Mammary epithelial cell (primary cell): ENCODE measurements at places on chromosomes 5 and 9. TPM values are rescaled to one million over a fixed set of nuclear protein-coding genes. Genes with fewer than 3 reads are reported as not detected.

The ADAMTS16 gene
- total RNA-seq, result not detected in 2 replicates

The FBXW5 gene
- 107 TPM for total RNA-seq

The OR13C5 gene
- total RNA-seq, result 0.17 TPM

The F2RL1 gene
- total RNA-seq, result 55.2 and 57.2 TPM in 2 replicates

The SLC6A18 gene
- not detected for total RNA-seq

The PSAT1 gene
- total RNA-seq, result 369 TPM

The ARHGEF37 gene
- total RNA-seq, result 35.2 TPM

The CNTLN gene
- total RNA-seq, result 4.2 and 6.3 TPM in 2 replicates

The GNA14 gene
- not detected in 2 replicates for total RNA-seq

The SNCAIP gene
- under 0.01 TPM for total RNA-seq

- peak; percentile 31 for DNase-seq
Observed at GRCh38 chr9:27967210-27967609, 393.9 kb upstream of the C9orf72 start.

DNA sequence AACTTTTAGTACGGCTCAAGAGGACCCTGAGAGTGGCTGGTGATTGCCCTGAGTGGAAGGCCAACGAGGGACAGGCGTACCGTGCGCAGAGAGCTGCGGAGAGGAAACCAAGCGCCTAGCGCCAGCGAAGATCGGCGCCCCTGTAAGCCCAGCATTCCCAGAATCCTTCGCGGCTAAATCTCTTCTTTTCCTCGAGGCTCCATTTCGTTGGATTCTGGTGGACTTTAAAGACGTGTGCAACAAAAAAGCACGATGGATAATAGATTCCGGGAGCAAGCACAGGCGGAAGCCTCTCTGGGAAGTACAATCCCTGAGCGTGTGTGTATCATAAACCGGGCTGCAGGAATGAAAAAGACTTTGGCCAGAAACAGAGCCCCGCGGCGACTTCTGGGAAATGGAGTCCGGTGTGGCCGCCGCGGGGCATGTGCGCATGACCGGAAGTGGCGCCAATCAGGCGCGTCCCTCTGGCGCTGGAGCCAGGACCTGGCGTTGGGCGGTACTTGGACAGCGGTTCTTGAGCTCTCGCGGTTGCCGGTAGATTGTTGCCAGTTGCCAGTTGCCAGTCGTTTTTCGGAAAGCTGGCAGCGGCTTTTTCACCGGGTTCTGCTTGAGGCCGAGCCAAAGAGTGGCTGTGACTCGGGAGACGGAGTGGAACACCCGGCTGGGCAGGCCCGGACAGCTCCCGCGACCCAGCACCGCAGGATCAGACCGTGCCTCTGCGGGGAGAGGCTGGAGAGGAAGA lies at the start of gene ZNF79:
ZNF79 (plus strand) TSS at position 449 of the 742 bp plus-strand sequence. CDS start 406 bp downstream, outside the sequence.
- DNase-seq, result peak; percentile 90

- no peak for DNase-seq
Observed at GRCh38 chr5:78500871-78501270, 140.5 kb downstream of the SCAMP1 start.

GRCh38 chr5:61270510-61271165 lies 61.4 kb upstream of the ZSWIM6 start:
- DNase-seq, result peak; percentile 51

DNA sequence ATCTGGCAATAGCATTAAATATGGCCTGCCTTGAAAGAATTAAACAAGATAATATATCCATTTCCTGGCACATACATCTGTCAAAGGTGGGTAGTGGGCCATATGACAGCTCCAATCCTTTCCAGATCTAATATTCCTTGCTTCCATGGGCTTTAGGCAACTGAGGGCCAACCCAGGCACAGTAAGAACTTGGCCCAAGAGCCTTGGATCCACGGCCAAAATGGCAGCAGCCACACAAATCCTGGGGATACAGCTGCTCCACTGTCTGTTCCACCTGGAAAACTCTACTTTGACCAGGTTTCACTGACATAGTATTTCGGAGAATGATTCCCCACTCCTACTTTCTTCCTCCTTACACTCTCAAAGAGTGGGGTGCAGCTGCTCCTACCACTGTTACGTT lies 13.3 kb downstream of the HAVCR1 start:
- no peak for DNase-seq

DNA sequence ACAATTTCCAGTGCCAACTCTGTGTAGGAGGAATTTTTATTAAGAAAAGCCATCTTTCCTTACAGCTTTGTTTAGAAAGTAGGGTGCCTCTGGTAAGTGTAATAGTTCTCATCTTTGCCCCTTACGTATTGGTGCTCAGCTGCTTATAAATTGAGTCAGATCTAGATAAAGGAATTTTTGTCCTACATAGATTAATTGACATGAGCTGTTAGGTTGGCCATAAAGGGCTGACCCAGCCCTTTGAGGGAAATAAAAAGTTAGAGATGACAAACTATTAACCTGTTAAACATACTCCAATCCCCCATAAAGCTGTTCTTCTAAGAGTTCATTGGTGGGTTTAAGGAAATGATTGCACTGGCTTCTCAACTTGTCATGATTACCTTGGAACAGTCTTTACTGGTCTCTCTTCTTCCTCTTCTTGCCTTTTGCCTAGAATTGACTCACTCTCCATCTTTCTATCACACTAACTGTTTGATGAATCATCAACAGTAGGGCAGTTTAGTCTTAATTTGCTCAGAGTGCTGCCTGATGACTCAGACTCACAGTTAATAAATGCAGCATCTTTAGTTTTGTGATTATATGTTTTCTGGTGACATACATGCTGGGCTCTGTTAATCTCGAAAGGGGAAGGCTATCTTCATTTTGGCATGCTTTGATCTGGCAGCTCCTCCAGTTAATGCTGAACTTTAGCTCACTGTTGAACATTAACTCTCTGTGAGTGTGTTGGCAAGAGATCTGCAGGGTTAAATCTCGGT lies 51.7 kb downstream of the ARHGAP26 start:
- peak; percentile 90 for DNase-seq

DNA sequence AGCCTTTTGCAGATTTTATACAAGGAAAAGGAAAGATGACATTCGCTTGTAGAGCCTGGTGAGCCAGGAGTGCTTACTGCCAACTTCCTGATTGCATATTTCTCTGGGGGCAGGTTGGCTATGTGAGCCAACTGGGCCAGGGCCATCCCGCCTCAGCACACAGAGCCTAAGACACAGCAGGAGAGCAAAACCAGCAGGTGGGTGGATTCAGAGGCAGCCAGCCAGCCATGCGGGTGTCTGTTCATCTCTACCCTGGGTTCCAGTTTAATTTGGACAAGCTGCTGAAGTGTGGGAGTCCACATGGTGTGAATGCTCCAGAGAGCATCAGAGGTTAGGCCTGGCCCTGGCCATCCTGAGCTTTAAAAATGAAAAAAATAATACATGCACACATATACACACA lies 291.4 kb downstream of the ARHGEF28 start:
- DNase-seq, result no peak

DNA sequence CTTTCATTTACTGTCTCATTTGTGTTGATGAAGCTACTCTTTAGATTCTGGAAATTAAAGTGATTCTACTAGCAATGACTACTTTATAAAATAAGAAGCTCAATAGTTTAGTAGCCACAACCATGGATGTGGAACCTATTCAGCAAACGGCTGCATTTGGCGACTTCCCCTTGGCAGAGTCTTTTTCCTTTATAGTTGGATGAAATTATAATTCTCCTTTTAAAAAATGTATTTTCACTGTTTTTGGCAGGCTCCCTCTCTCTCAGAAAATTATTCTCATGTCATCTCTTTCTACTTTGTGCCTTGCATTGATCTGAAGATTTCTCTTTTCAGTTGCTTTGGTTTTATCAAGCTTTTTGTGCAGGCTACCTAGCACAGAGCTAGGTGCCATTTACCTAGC lies 50.6 kb upstream of the KCNN2 start:
- no peak for DNase-seq

DNA sequence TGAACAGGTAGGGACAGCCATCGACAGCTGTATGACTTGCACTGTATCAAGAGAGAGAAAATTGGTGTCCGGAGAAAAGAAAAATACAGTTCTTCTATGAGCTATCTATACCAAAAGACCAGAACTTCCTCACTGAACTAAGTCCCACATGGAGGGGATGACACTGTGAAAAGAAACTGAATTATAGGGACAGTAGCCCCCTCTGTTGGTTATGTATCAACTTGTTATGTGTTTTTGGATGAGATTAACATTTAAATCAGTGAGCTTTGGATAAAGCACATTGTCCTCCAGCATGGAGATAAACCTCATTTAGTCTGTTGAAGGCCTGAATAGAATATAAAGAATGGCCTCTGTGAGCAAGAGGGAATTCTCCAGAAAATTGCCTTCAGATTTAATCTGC lies 176.6 kb upstream of the SH3GL2 start:
- no peak for DNase-seq

DNA sequence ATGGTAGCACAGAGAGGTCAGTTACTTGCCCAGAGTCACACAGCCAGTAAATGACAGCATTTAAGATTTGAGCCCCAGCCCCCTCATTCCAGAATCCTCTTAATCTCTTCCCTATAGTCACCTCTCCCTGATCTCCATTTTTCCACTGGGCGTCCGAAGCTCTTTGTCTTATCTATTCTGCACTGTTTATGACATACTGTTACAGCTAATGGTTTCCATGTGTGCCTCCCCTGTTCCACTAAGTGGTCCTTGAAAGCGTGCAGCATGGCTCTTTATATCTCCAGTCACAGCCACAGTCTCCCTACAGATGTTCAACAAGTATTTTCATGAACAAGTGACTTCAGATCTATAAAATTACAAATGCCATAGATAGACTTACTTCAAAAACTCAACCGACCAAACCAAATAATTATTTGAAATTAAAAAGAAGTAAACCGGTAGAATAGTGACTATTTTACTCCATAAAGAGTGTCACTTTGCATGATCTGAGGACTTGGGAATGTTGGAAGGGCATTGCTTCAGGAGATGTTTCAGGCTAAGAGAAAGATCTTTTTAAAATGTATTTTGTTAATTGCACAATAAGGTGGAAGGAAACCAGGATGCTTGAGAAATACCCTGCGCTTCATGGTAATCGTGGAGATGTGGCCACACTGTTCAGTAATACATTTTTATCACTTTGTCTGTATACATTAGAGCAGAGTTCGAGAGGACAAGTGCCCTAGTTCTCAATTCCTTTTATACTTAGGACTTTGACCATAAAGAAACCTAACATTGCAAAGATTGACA lies 237.2 kb downstream of the FBXL7 start:
- no peak for DNase-seq

- no peak for DNase-seq
Observed at GRCh38 chr5:178388386-178389025, 155.9 kb upstream of the PHYKPL start.

DNA sequence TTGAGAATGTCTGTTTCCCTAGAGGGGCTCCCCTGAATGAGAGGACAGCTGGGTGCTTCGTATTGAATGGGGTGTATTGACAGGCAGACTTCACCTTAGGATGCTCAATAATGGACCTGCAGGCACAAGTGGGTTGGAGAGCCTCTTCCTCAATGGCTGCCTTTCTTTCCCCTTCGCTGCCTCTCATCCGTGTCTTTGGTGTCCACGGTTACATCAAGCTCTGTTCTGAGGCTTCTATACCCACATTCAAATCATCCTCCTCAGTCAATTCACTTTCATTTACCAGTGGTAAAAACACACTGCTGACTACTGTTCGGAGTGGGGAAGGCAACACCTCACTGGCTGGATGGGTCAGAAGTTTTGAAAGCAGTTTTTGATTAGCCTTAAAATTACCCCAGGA lies 20.6 kb downstream of the LIX1 start:
- no peak for DNase-seq

DNA sequence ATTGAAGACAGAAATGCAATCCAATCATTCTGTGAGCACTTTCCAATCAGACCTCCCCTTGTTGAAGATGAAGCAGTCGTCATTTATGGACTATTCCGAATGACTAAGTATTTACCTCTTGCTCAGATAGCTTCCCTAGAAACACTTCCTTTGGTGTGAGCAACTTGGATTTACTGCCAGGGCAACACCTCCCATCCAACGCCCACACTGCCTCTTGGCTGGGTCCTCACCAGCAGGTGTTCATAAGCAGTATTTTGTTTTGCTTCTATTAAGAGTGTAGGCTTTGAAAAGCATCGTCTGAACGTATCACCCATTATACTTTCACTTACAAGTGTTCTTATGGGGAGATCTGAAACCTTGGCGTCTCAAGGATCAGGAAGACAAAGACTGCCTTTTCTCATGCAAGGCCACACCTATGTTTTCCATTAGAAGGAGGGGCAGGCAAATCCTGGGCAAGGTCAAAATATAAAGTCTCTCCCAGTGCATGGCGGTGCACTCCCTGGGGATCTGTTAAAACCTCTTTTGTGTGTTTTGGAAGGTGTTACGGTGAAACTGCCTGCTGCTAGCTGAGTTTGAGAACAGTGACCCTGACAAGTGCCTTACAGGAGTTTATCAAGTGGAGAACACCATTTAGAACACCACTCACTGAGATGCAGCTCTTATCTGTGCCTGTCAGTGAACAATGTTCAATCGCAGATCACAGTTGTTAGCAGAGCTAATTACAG lies 10.6 kb upstream of the MARCHF3 start:
- DNase-seq, result peak; percentile 87

- peak; percentile 59 for DNase-seq
Observed at GRCh38 chr5:173458828-173459609, 130.8 kb upstream of the STC2 start.

- peak; percentile 76 for DNase-seq
Observed at GRCh38 chr5:19886123-19886917, 101.7 kb downstream of the CDH18 start.

- DNase-seq, result no peak
Observed at GRCh38 chr5:102888483-102888882, 133.4 kb downstream of the PAM start.

- DNase-seq, result peak; percentile 38
Observed at GRCh38 chr9:27535701-27536118, 6.1 kb upstream of the MOB3B start.

- peak; percentile 46 for DNase-seq
Observed at GRCh38 chr9:113577525-113578261, 114.2 kb downstream of the RGS3 start.

- DNase-seq, result peak; percentile 45
Observed at GRCh38 chr9:119968836-119969707, 599.8 kb upstream of the BRINP1 start.

GRCh38 chr5:67299231-67299735 lies 102.7 kb upstream of the CD180 start:
- no peak for DNase-seq

GRCh38 chr9:124190761-124191160 lies 67.0 kb upstream of the NEK6 start:
- no peak for DNase-seq

DNA sequence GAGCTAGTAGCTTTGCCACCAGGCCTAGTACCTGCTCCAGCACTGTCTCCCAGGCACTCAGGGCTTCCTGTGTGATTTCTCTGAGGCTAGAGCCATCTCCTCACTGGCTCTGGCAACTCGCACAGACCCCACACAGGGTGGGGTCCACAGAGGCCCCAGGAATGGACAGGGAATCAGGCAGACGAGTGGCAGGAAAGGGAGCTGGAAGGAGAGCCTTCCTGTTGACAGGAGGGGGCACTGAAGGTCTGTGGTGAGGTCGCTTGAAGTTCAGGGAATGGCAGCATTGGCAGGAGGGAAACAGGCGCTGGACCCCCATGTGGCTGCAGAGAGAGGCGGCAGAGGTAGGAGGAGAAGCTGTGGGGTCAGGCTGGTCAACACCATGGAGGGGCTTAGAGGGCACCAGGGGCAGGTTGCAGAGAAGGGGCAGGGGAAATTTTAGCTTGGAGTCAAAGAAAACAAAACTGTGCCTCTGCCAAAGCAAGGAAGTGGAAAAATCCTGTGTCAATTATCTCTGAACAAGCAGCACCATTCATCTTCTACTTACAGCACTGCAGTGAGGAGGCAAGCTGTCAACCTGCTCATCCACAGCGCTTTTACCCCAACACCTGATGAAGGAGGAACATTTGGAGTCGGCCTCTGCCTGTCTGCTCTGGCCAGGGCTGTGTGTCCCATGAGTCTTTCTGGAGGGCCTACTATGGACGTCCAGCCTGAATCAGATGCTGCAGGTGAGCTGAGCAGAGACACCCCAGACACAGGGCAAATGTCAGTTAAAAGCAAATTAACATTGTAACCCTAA lies 270.2 kb downstream of the FSTL4 start:
- DNase-seq, result no peak
